ENCODE measurements at places on chromosomes 2 and 18. TPM values are rescaled to one million over a fixed set of nuclear protein-coding genes. Genes with fewer than 3 reads are reported as not detected.

SEMA4F gene
- 5.4 TPM for total RNA-seq

NDC80 gene
- total RNA-seq, result 7.4 TPM

- DNase-seq, result no peak
Measured at GRCh38 chr2:47601568-47601967, 181.4 kb upstream of the MSH6 start.

GRCh38 chr2:64262816-64263215, 118.6 kb upstream of the PELI1 start:
- no peak for DNase-seq

Measured in activated T-cell treated with anti-CD3 and anti-CD28 coated beads, Interleukin-2, amount 50 U/mL, for 4 hours (primary cell).